Calu3 (cell line): ENCODE measurements at places on chromosomes 4 and X.

GRCh38 chr4:142846108-142846728 lies at the start of gene INPP4B:
Gene INPP4B, minus strand, starts transcription at chr4:142846301.
- peak within 1 kb of the TSS; percentile 55 for H3K27ac ChIP-seq
- peaks cover 32% of the 10 kb centered on the region for H3K36me3 ChIP-seq
- peaks cover 18% of the 10 kb centered on the region for H3K4me1 ChIP-seq
- peak; percentile 53 for DNase-seq
- no peaks in the 10 kb centered on the region for H3K27me3 ChIP-seq

- H3K27ac ChIP-seq = no peak overlapping the region
- no peaks in the 10 kb centered on the region for H3K27me3 ChIP-seq
- no peak for DNase-seq
- H3K36me3 ChIP-seq = no peaks in the 10 kb centered on the region
- no peaks in the 10 kb centered on the region for H3K4me1 ChIP-seq
- H3K4me3 ChIP-seq = no peak overlapping the region
These were observed 3.8 kb downstream of the NAP1L5 start for GRCh38 chr4:88693792-88694191.

- H3K27me3 ChIP-seq = no peaks in the 10 kb centered on the region
- H3K4me1 ChIP-seq = no peaks in the 10 kb centered on the region
- DNase-seq = no peak
- H3K27ac ChIP-seq = no peak overlapping the region
- H3K36me3 ChIP-seq = no peaks in the 10 kb centered on the region
These were observed 69.9 kb upstream of the TNIP3 start for GRCh38 chr4:121233982-121234381.

DNA sequence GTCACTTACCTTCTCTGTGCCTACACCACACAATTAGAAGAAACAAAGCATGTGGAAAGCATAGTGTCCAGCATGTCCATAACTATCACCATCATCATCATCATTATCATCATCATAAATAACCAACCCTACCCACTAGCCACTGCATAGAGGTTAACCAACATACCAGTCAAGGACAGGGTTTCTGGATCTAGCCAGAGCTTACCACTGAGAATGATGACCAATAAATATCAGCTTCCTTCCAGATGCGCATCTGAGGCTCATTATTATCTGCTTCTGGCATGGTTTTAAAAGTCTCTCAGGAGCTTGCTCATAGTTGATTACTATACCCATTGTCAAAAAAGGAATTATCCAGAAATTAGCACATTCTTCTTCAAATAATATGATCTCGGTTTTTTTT lies 25.5 kb upstream of the MYOZ2 start:
- peaks cover 5% of the 10 kb centered on the region for H3K36me3 ChIP-seq
- H3K4me3 ChIP-seq = no peak overlapping the region
- no peak overlapping the region for H3K27ac ChIP-seq

DNA sequence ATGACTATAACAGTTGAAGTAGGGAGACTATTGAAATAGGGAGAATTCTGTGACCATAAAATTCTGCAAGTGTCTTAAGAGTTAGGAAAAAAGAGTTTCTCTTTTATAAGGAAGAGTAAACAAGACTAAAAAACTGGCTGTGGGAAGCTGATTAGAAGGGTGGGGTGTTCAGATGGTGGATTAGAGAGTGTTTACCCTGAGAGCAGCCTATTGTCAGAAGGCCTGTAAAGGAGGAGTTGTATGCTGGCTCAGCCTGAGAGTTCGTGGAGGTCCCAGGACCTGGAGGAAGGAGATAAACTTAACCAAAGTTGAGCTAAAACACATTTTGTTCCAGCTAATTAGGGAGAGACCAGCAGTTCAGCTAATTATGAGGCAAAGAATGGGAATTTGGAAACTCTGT lies 629.7 kb downstream of the PCDH7 start:
- H3K27me3 ChIP-seq = no peaks in the 10 kb centered on the region
- DNase-seq = no peak
- no peaks in the 10 kb centered on the region for H3K4me1 ChIP-seq
- no peaks in the 10 kb centered on the region for H3K36me3 ChIP-seq
